Activated CD8-positive, alpha-beta memory T cell treated with anti-CD3 and anti-CD28 coated beads, Interleukin-2, amount 10 ng/mL, durations not matched to agents 7 days and 5 days (primary cell): ENCODE measurements at places on chromosomes 13 and 19. TPM values are rescaled to one million over a fixed set of nuclear protein-coding genes. Genes with fewer than 3 reads are reported as not detected.

Gene HSH2D
- total RNA-seq = 199 TPM

Gene CYP4F8
- total RNA-seq = not detected

Gene ZNF66
- 18.4 TPM for total RNA-seq

Gene KLK14
- 0.89 TPM for total RNA-seq

Gene LCP1
- total RNA-seq = 923 TPM

Gene PLIN5
- not detected for total RNA-seq

Gene TMEM272
- total RNA-seq = 0.09 TPM

Gene CRX
- total RNA-seq = not detected

Gene TNFSF11
- 2.4 TPM for total RNA-seq

Gene CPB2
- not detected for total RNA-seq

Gene ACER1
- not detected for total RNA-seq

Gene DIRAS1
- total RNA-seq = not detected

Gene LILRB2
- total RNA-seq = not detected

Gene KL
- total RNA-seq = not detected

Gene FREM2
- not detected for total RNA-seq

Gene NOTCH3
- not detected for total RNA-seq

Gene IL4I1
- 1.7 TPM for total RNA-seq

Gene LNX2
- total RNA-seq = 6.6 TPM

Gene RETN
- total RNA-seq = not detected

Gene ZNF723
- total RNA-seq = not detected

Gene ERFL
- 1.9 TPM for total RNA-seq

Gene TNNT1
- total RNA-seq = 0.41 TPM

Gene ZNF571
- 2.2 TPM for total RNA-seq

Gene SH2D3A
- 13.8 TPM for total RNA-seq

Gene TBC1D17
- total RNA-seq = 39.3 TPM

Gene RGCC
- 34.7 TPM for total RNA-seq

Gene ZSCAN4
- not detected for total RNA-seq

Gene GJA3
- total RNA-seq = 0.76 TPM

Gene FAM83E
- 4.1 TPM for total RNA-seq

Gene NDUFA3
- 121 TPM for total RNA-seq

Gene SELENOV
- total RNA-seq = not detected

Gene NTN5
- 0.87 TPM for total RNA-seq

Gene RTBDN
- not detected for total RNA-seq

Gene EDNRB
- total RNA-seq = not detected

Gene KIR2DL3
- total RNA-seq = 1.2 TPM

Gene PRODH2
- not detected for total RNA-seq

Gene RAB8A
- total RNA-seq = 204 TPM

Gene LILRB3
- not detected for total RNA-seq

Gene CCDC122
- 2.0 TPM for total RNA-seq

Gene C19orf73
- 1.6 TPM for total RNA-seq

Gene ZNF805
- 11.3 TPM for total RNA-seq

Gene ZNF440
- 11.2 TPM for total RNA-seq

Gene ZNF230
- total RNA-seq = 4.8 TPM

Gene PCDH9
- total RNA-seq = 0.14 TPM

Gene LGALS4
- total RNA-seq = 2.4 TPM

Gene ZNF558
- total RNA-seq = 16.0 TPM

Gene CD79A
- 4.1 TPM for total RNA-seq

Gene PRTN3
- not detected for total RNA-seq

Gene NLRP4
- not detected for total RNA-seq

Gene MPND
- 24.1 TPM for total RNA-seq

Gene CEACAM8
- not detected for total RNA-seq

Gene CIRBP
- total RNA-seq = 189 TPM

Gene VSTM2B
- total RNA-seq = not detected

Gene CEACAM3
- not detected for total RNA-seq

Gene METTL21C
- total RNA-seq = not detected
